ENCODE measurements at places on chromosomes 4 and X.

GRCh38 chr4:37981425-37981824 lies 21.2 kb downstream of the PTTG2 start:
- DNase-seq: no peak

DNA sequence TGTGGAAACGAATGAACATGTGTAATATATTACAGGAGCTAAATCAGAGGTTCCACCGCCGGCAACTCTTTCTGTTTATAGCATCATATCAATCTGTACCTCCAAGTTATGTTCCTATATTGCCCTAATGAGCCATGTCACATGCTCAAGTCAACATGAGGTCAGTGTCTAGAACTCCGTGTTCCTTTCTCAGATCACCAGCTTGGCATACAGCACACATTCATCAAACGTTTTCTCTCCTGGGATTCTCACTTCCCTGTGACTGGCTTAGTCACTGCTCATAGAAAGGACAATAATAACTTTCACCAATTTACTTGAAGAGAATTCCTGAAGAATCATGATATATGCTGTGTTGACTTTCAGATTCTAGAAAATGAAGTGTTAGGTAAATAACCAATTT lies 532.0 kb upstream of the SPANXN1 start:
- DNase-seq: no peak

GRCh38 chr4:57109847-57110639 lies at the start of gene IGFBP7:
IGFBP7 (minus strand) TSS chr4:57110385; CDS start chr4:57110351, 34 bp downstream.
- no peak for DNase-seq

- DNase-seq: peak; percentile 79
These were observed 5.0 kb upstream of the SDAD1 start for GRCh38 chr4:75995727-75996126.

DNA sequence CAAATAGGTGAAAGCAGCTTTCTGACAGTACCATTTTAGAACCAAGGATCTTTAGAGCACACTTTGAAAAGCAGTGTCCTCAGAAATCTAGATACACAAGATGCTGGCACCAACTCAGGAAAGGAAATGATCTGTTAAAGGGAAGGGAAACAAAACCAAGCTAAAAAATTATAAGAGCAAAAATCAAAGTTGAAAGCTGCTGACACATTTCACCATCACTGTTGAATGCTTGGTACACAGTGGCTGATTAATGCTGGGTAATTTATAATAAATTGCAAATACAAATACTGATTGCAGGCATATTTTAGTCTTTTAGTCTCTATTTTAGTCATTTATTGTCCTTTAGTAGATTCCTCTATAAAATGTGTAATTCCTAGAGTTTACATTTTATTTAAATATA lies 1540.1 kb upstream of the PCDH10 start:
- DNase-seq: no peak

DNA sequence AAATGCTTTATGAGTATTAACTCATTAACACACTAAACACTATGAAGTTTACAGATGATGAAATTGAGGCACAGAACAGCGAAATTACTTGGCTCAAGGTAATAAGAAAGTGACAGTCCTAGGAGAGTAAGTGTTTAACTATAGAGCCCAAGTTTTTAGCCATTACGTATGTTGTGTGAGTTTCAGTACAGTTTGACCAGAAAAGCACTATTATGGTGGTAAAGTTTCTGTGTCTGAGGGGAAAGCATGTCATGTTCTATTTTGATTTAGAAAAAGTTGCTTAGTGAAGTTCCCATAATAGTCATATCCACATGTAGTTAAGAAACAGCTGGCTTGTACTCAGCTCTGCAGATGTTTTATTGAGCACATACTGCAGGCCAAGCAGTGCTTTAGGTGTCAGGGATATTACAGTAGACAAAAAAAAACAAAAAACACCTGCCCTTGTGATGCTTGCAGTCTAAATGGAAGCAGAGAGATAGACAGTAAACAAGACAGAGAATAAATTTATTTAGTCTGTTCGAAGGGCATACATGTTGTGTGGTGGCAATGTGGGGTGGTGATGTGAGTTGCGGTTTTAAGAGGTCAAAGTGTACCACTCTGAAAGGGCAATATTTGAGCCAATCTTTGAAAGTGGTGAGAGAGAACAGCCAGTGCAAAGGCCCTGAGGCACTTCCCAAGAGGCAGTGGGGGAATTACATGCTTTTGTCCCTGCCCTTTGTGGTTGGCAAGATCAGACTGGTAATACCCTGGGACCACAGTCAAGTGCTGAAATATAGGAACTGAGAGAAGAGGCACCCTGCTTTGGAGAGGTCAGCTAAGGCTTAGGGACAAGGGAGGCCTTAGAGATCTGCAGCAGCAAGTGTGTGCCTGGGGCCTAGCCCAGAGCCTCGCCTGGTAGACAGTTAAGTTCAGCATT lies 6.2 kb downstream of the TMEM131L start:
- no peak for DNase-seq

- DNase-seq: no peak
These were observed 774.8 kb upstream of the TENM3 start for GRCh38 chr4:181468451-181468850.

DNA sequence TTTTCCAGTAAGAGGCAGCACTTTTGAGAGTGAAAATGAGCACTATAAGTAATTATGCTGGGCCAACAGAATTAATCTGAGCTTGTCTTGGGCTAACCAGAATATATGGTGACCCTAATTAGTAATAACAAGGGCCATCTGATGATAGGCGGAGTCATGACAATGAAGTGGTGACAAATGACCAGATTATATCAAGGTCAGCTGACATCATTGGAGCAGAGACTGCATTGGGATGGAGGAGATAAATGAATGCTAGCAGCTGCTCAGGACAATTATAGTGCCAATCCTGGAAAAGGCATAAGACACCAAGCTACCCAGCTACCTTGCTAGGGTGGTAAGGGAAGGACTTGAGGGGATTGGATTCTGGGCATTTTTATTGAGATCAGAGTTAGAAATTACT lies 1548.7 kb downstream of the RPA4 start:
- no peak for DNase-seq

Measured in activated CD4-positive, alpha-beta T cell treated with anti-CD3 and anti-CD28 coated beads, Interleukin-2, Interleukin-4, amounts not matched to agents 100 ng/mL and 50 ng/mL, durations not matched to agents 16 hours and 8 hours (primary cell).